EH (cell line): ENCODE measurements at places on chromosomes 12 and 14.

DNA sequence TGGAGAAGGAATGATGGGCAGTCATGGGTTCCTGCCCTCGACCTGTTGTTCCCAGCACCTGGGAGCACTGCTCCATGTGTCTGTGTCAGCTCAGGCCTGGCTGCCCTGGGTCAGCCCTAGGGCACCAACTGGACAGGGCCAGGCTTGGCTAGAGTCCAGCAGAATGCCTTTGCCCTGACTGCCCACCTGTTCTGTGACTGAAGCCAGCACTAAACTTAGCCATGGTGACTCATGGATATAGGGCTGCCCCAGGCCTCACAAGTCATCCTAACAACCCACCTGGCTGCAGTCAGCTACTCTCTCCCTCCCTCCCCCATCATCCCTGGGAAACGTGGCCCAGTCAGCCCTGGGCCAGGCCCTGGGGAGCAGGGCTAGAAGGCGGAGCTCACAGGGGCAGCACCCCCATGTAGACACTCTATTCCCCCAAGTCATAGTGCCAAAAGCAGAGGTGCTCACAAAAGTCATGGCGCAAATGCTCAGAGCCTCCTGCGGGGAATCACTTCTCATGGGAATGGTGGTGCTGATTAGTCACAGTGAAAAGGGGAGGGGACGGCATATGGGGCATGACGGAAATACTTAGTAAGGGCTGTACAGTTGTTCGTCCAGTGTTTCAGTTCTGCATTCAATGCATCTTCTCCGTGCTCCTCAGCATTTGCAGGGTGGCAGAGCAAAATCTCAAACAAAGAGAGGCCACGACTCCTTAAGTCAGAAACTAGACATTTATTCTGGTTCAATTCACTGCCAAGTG lies 52.0 kb upstream of the NTF3 start:
- no peak for DNase-seq

- DNase-seq: no peak
Observed at GRCh38 chr14:42980419-42980818, 1373.7 kb downstream of the LRFN5 start.

DNA sequence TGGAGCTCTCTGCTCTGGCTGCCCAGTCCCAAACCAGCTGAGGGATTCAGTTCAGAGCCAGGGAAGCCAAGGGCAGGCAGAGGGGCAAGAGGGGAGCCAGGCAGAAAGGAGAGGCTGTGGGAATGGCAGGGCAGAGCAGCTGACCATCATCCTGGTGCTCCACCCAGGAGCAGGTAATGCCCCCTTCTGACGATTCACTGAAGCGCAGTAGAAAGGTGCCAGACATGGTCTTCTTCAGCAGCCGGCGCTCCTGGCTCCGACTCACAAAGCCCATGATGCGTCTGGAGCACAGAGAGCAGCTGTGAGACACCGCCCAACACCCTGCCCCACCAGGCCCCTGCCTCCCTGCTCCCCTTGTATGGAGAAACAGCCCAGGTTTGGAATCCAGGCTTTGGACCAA lies 8.0 kb downstream of the IL23A start:
- DNase-seq: no peak

DNA sequence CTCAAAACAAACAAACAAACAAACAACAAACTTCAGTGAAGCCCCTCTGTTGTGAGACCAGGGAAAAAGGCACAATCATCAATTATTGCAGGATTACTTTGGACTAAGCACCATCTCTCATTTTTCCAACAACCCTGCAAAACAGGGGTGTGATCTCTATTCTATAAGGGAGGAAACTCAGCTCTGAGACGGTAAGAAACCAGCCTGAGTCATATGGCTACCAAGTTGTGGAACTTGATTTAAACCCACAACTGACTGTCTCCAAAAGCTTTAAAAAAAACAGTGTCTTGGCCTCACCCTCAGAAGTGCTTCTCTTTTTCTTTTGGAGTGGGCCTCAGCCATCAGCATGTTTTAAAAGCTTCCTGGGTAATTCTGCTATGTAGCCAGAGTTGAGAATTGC lies 49.8 kb downstream of the RIN3 start:
- peak; percentile 54 for DNase-seq

DNA sequence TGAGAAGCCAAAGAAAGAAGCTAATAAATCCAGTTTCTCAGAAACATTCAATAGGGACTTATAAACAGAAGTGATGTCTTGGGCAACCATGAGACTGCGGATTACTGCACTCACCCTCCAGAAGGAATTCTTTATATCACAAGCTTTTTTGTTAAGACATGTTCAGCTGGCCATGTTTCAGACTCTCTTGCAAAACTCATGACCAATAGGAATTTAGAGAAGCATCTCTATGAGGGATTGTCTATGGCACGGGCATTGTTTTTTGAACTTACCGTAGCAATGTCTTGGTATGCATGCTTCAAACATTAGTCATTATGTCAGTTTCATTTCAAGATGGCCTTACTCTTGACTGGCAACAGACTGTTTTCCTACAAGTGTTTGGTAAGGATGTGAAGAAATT lies 15.5 kb upstream of the ZNF268 start:
- no peak for DNase-seq

- no peak for DNase-seq
Observed at GRCh38 chr14:100149851-100150611, 9.4 kb downstream of the DEGS2 start.

DNA sequence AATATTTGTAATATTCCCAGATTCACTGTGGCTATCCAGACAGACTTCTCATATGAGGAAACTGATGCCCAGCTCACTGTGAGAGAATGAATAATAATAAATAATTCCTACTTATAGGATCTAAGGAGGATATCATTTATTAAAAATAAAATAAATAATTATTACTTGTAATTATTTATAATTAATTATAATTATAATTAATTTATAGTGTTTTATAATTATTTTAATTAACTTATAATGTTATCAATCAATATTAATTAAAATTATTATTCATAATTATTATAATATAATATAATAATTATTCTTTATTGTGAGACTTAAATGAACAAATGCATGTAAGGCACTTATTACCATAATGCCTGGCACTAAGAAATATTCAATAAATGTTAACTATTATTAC lies 192.8 kb downstream of the GALC start:
- no peak for DNase-seq

DNA sequence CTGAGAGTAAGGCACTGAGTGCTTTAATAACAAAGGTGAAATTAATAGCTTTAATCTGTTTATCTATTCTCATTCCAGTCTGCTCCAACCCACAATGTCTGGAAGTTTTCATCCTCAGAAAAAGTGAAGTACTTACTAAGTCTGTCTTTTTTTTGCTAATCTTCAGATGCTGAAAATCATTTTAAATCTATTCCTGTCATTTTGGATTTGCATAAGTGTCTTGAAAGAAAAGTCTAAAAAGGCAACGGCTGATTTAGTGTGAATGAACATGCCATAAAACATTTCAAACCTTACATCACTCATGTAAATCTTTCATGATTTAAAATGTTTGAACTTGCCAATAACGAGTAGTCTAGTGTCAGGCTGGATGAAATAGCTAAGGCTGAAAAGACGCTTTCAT lies 685.6 kb downstream of the RPS29 start:
- DNase-seq: no peak

DNA sequence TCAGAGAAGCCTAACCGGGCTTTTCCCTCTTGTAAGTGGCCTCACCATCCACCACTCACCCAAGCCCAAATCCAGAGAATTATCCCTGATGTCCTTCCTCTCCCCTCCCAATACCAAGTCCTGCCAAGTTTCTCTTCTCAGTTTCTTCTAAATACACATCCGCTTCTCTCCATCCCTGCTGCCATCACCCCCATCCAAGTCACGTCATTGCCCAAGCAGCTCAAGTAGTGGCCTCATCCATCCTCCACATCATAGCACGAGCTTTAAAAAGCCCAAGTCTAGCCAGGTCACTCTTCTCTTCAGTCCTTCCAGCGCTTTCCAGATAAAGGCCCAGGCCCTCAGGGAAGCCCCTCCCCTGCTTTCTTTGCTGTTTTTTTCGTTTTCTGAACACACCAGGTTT lies 25.4 kb downstream of the IL31 start:
- DNase-seq: peak; percentile 25

GRCh38 chr14:74417611-74418010 lies 8.4 kb downstream of the SYNDIG1L start:
- DNase-seq: no peak

- no peak for DNase-seq
Observed at GRCh38 chr14:105710119-105711043, 184.0 kb downstream of the TMEM121 start.
